ENCODE measurements at places on chromosomes 2 and 18.
A peak's percentile ranks its signal among the peaks of the same experiment; 100 is the strongest.

DNA sequence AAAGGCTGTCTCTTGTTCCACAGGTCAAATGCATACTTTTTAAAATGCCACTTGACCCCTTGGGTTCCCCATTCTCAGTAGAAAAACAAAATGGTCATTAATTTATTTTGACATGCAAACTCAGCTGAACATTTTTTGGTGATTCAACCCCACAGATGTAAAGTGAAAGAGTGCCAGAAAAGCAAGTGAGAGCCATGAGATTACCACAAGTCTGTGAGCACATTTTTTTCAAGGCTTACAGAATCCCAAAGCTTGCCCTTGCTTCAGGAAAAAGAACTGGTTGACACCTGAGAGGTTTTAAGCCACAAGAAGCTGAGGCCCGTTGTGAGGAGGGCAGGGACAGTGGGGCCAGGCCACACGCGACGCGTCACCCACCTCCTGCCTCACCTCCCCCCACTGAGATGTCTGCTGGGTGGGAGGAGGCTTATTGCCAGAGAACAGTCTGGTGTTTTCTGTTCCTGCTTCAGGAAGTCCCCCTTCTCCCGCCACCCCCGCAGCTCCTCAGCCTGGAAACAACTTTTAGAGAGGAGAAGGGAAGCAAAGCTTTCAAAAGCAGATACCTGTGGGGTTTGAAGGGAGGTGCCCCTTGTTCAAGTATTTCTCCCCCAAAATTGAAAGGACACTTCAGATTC, 70.4 kb upstream of the CYP1B1 start:
- DNase-seq = peak; percentile 82

GRCh38 chr2:166060191-166060590, 67.6 kb downstream of the SCN1A start:
- no peak for DNase-seq

- no peak for DNase-seq
Observed at GRCh38 chr18:23277399-23277798, 142.1 kb downstream of the CABLES1 start.

- no peak for DNase-seq
Observed at GRCh38 chr2:156779416-156780120, 343.4 kb downstream of the GPD2 start.

DNA sequence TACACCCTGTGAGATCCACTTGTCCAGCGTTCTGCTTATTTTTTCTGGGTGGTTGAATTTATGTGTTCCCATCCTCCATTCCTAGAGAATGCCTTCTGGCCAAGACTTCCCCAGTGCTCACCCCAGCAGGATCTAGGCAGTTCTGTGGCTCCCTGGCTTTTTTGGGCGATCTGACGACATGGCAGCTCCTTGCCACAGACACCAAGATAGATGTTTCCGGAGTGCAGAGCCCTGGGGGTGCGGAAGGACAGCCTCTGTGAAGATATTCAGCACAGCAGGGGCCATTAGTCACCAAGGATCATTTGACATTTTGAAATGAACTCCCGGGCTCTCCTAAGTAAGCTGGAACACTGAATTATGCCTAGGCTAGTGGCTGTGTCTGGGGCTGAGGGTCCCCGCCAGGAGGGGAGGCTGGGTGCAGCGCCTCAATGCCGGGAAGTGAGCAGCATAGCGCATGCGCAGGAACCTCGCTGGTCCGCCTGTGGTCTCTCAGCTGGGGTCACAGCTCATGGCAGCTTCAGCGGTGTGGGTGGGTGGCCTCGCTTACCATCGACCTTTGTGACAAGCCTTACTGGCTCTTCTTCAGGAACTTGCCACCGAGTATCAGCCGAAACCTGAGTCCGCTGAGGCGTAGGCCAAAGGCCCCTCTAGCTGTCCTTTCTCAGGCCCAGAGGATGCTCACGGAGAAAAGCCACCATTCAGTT, 60.3 kb downstream of the MEX3C start:
- DNase-seq = no peak

- DNase-seq = no peak
Observed at GRCh38 chr2:223853425-223853837, 16.0 kb upstream of the AP1S3 start.

- no peak for DNase-seq
Observed at GRCh38 chr2:54528311-54528955, 72.3 kb downstream of the SPTBN1 start.

DNA sequence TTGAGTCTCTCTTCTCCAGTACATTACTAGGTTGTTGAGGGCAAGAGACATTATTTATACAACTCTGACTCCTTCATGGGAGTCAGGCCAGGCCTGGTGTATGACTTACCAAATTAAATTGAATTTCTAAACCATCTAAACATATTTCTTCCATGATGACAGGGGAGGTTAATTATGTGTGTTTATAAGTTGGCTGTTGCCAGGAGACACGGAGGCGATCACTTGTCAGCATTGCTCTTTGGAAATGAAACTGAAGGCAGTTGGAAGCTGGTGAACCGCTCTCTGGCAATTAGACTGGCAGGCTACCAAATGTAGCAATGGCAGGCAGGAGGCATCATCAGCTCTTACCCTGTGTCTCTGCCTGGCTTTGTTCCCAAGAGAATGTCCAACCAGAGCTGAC, 241.4 kb downstream of the KCNS3 start:
- no peak for DNase-seq

DNA sequence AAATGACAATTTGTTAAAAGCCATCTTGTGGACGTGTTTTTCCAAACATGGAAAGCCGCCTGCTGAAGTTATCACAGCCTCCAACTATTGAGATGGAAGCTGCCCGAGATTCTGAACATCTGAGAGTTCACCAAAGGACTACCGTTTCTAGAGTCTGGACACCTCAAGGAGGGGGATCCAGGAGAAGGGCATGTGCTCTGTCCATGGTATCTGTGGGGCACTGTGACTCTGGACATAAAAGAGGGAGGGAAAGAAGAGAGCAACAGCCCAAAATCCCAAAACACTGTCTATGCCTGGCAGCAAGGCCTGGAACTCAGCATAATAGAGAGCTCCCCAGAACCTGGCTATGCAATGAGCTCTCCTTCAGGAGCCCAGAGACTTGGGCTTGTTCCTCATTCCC, 319.9 kb downstream of the EN1 start:
- no peak for DNase-seq

DNA sequence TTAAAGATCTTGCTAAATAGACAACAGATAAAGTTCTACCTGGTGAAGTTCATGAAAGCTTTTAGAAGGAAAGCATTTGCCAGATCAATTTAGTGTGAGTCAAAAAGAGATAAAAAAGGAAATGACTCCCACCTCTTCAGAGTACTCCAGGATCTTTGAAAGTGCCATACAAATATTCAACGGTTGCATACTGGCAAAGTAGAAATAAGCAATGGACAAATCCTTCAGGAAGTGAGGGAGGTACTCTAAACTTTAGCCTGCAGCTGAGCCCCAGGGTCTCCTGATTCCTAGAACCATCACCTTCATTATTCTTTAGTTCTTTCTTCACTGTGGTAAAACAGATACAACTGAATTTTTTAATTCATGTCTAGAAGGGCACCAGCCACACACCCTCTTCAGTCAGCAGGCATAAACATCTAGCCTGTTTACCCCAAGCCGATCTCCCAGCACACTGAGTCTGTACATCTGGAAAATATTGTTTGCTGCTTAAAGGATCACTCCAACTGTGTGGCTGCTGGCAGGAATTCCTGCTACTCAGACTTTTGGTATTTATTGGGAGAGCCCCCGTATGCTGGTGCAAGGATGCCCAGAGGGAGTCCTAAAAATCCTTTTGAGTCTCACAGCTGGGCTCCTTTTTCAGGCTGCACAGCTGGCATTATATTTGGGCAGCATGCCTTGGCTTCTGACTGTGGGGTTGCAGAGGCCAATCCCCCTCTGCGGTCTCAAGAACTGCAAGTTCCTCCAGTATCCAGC, 72.3 kb upstream of the SESTD1 start:
- DNase-seq = peak; percentile 65

DNA sequence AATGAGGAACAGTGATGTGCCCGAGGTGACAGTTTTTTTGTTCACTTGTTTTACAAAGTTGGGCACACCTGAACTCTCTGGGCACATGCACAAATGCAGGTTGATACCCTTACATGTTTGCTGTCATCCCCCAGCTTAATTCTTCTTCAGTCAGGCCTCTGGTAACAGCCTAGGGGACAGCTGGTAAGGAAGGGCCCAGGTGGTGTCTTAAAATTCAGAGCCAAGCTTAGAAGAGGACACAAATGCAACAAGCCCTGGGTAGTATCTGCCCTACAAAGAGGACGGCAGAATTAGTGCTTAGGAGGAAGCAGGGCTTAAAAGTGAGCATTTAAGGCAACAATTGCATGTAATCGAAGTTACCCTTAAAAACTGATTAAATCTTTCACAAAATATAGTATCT, 171.9 kb upstream of the ACAA2 start:
- no peak for DNase-seq

DNA sequence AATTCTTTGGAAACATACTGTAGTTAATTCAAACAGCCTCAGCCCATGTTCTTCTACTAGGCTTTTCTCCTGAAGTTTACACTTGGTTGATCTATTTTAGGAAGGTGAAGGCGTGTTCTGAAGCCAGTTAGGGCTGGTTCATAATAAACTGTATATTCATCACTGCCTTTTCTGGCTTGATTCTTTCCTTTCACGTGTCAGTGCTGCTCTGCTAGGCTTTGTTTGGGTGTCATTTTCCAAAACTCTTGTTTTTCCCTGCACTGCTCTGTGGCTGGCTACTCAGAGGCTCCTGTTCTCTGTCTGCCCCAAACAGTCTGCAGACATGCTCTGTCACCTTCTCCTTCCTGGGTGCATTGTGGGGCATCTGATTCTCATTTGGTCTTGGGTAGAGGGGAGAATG, 136.1 kb downstream of the PARD3B start:
- DNase-seq = no peak

DNA sequence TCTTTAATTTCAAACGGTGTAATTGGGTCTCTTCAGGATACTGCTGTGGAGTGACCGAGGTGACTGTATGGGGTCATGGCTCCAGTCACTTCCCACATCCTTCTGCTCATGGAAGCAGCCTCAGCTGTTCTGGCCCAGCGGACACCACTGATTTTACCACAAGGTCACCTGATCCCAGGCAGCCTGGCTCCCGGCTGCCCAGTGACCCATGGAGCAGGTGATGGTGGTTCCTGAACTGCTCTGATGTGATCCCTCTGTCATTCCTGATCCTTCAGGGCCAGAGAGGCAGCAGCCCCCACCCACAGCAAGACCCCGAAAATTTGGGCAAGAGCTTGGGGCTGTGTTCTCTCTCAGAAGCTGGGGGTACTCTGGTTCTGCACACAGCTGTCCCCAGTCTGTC, 35.5 kb upstream of the HS6ST1 start:
- DNase-seq = no peak

DNA sequence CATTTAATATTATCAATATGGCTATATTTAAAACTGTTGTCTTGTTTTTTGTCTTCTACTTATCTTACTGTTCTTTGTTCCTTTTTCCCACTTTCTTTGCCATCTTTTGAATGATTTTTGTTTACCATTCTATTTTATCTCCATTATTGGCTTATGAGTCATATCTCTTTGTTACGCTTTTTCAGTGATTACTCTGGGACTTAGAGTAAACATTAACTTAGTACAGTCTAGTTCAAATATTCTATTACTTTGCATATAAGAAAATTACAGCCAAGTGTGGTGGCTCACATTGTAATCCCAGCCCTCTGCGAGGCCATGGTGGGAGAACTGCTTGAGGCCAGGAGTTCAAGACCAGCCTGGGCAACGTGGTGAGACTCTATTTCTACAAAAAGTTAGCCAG, 26.1 kb downstream of the ADCY3 start:
- no peak for DNase-seq

DNA sequence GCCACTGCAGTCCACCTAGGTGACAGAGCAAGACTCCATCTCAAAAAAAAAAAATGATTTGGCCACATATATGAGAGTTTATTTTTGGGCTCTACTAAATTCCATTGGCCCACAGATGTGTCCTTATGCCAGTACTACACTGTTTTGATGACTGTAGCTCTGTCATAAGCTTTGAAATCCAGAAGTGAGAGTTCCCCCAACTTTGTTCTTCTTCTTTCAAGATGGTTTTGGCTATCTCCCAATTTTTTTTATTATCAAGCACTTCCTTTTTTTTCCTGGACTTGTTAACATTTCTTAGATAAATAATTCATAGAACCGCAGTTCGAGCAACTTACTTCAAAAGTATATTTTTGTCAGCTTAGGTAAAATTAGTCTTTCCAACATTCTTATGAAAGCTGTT, 96.9 kb downstream of the TSHZ1 start:
- DNase-seq = no peak

GRCh38 chr2:161139098-161139987, 20.9 kb upstream of the TANK start:
- DNase-seq = no peak

DNA sequence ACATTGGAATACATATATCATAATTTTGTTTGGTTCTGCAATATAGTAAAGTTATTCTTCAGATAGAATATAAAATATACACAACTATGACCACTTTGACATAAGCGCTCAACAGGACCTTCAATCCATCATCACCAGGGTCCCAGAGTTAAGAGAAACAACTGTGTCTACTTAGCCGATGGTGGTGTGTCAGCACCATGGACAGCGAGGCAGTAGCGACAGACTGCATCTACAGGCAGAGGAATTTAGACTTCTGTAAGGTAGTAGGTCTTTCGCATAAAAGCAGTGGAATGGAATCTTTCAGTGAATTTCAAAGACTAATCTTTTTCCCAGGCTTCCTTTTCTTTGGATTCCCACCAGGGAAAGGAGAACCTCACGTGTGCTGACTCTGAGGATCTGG, 20.5 kb upstream of the LRPPRC start:
- peak; percentile 14 for DNase-seq

- DNase-seq = no peak
Observed at GRCh38 chr2:152465541-152465940, 130.6 kb downstream of the FMNL2 start.
